ENCODE measurements at places on chromosomes 1 and 21. TPM values are rescaled to one million over a fixed set of nuclear protein-coding genes. Genes with fewer than 3 reads are reported as not detected.
A peak's percentile ranks its signal among the peaks of the same experiment; 100 is the strongest.

CD5L gene
- not detected for total RNA-seq

SPRR2G gene
- total RNA-seq = not detected

ALX3 gene
- 0.80 TPM for total RNA-seq

C1QB gene
- 330 TPM for total RNA-seq

DMRTA2 gene
- total RNA-seq = 0.16 TPM

ZSCAN20 gene
- total RNA-seq = 7.9 TPM

DNA sequence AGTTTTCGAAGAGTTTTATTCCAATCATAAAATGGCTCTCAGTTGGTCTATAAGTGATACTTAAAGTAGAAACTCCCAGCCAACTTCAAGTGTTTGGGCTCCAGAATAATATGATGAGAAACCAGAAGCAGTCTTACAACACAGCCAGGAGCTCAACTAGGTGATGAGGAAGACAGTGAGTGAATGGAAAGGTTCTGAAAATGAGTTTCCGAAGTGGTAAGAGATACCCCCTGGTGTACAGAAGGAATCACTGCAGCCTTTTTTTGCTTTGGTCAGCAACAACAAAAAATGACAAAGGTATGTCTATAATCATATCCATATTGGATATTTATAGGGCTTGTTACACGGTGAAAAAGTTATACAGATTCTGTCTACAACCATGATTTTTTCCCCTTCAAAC is 16.5 kb downstream of the KRTAP19-1 start:
- H3K27me3 ChIP-seq = no peaks in the 10 kb centered on the region
- H3K27ac ChIP-seq = no peak overlapping the region
- H3K36me3 ChIP-seq = no peaks in the 10 kb centered on the region
- no peaks in the 10 kb centered on the region for H3K4me1 ChIP-seq

GRCh38 chr1:183195142-183195574 is 9.1 kb downstream of the LAMC2 start:
- H3K4me1 ChIP-seq = no peaks in the 10 kb centered on the region
- DNase-seq = no peak
- H3K36me3 ChIP-seq = no peaks in the 10 kb centered on the region
- no peak overlapping the region for H3K4me3 ChIP-seq

GRCh38 chr1:240501115-240501514 is 110.8 kb downstream of the GREM2 start:
- H3K36me3 ChIP-seq = no peaks in the 10 kb centered on the region
- H3K27me3 ChIP-seq = no peaks in the 10 kb centered on the region
- H3K27ac ChIP-seq = no peak overlapping the region
- no peak overlapping the region for H3K4me3 ChIP-seq
- no peaks in the 10 kb centered on the region for H3K4me1 ChIP-seq

GRCh38 chr1:109274533-109275476 is 8.1 kb downstream of the PSRC1 start:
- peak overlapping the region; percentile 92 for H3K27ac ChIP-seq
- no peaks in the 10 kb centered on the region for H3K27me3 ChIP-seq
- H3K4me1 ChIP-seq = peaks cover 18% of the 10 kb centered on the region
- peak; percentile 91 for DNase-seq

DNA sequence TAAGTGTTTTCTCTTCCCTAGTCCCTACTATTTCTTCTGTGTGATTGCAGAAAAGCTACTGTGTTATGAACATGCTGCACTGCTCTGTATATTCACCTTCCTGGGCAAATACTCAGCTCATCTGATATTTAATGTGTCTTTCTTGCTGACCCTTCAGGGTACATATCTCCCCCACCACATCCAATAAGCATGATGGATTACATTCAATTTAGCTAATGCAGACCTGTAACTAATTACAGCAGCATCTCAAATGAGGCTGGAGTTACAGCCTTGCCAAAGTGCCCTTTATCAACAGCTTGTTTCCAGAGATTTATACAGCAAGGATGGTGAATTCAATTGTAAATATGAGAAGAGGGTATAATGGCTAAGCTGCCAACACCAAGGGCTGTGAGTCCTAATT is 144.0 kb downstream of the KCNH1 start:
- H3K36me3 ChIP-seq = no peaks in the 10 kb centered on the region
- DNase-seq = no peak
- H3K27me3 ChIP-seq = no peaks in the 10 kb centered on the region
- H3K4me3 ChIP-seq = no peak overlapping the region

DNA sequence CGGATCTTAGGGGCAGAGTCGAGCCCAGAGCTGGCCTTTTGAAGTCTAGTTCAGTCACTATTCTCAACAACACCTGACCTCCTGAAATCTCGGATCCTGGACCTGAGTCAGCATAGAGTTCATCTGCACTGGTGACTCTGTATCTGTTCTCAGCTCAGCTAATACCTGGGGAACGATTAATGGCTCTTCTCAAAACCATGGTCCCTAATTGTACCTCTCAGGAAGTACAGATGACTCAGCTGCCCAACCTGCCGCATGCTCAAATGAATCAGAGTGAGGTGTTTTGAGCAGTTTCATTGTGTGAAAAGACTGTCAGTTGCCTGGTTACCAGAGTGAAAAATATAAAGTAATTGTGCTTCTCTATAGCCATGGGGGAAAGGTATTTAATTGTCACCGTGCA is 89.2 kb downstream of the SLC35F3 start:
- DNase-seq = no peak
- no peaks in the 10 kb centered on the region for H3K36me3 ChIP-seq
- no peak overlapping the region for H3K4me3 ChIP-seq
- no peaks in the 10 kb centered on the region for H3K4me1 ChIP-seq
- no peaks in the 10 kb centered on the region for H3K27me3 ChIP-seq

GRCh38 chr1:63983391-63984256 is 209.8 kb downstream of the ROR1 start:
- H3K4me1 ChIP-seq = no peaks in the 10 kb centered on the region
- no peaks in the 10 kb centered on the region for H3K36me3 ChIP-seq
- no peak overlapping the region for H3K4me3 ChIP-seq
- H3K27ac ChIP-seq = peak overlapping the region; percentile 63

DNA sequence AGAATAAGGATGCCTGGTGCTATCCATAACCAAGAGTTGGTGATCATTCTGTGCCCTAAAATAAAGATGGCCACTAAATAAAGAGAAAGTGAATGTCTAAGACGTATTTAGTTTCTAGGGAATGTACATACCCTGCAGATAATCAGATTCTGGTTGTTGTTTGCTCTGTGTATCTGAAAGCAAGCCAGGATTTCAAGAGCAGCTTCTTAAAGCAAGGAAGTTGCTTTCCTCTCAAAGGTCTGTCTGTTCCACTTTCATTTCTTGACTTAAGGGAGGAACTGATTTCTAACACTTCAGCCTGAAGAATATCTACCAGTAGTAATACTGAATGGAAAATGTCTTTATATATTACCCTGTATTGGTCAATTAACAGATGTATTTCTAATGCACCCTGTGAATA is 88.8 kb downstream of the KIF1B start:
- H3K4me3 ChIP-seq = no peak overlapping the region
- no peaks in the 10 kb centered on the region for H3K36me3 ChIP-seq
- H3K27ac ChIP-seq = no peak overlapping the region
- no peak for DNase-seq
- H3K27me3 ChIP-seq = no peaks in the 10 kb centered on the region

GRCh38 chr1:167722152-167722869 is 529 bp downstream of the MPZL1 start:
- peak overlapping the region; percentile 100 for H3K4me3 ChIP-seq
- H3K4me1 ChIP-seq = peaks cover 17% of the 10 kb centered on the region
- no peaks in the 10 kb centered on the region for H3K27me3 ChIP-seq
- no peak for DNase-seq
- H3K27ac ChIP-seq = peak overlapping the region; percentile 92

- H3K4me3 ChIP-seq = no peak overlapping the region
- H3K4me1 ChIP-seq = no peaks in the 10 kb centered on the region
- H3K27me3 ChIP-seq = no peaks in the 10 kb centered on the region
- no peak for DNase-seq
Measured at GRCh38 chr1:48785869-48786268, 9.2 kb upstream of the BEND5 start.

GRCh38 chr1:91334856-91335255 is 69.8 kb downstream of the HFM1 start:
- no peaks in the 10 kb centered on the region for H3K27me3 ChIP-seq
- H3K4me1 ChIP-seq = no peaks in the 10 kb centered on the region
- H3K4me3 ChIP-seq = no peak overlapping the region

- no peak overlapping the region for H3K4me3 ChIP-seq
- no peaks in the 10 kb centered on the region for H3K36me3 ChIP-seq
- H3K27me3 ChIP-seq = no peaks in the 10 kb centered on the region
- H3K4me1 ChIP-seq = no peaks in the 10 kb centered on the region
- no peak for DNase-seq
Measured at GRCh38 chr1:193663965-193664364, 477.6 kb upstream of the B3GALT2 start.

- no peaks in the 10 kb centered on the region for H3K4me1 ChIP-seq
- DNase-seq = no peak
- no peak overlapping the region for H3K27ac ChIP-seq
- H3K27me3 ChIP-seq = no peaks in the 10 kb centered on the region
Measured at GRCh38 chr21:28447462-28447861, 545.2 kb downstream of the LTN1 start.

DNA sequence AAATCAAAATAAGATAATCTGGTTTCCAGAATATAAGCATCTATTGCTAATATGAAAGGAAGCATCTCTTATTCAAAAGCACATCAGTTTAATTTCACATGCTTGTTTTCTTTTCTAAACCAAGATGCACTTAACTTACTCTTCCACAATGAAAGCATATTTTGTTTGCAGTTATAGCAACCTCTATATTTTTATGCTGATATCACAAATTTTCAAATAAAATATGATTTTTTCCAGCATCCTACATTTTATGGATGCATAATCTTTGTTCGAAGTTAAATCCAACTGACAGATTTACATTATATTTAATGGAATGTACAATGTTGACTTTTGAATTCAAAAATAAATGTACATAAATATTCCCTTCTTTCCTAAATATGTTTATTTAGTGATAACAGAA is 978.3 kb upstream of the B3GALT2 start:
- H3K4me3 ChIP-seq = no peak overlapping the region
- no peaks in the 10 kb centered on the region for H3K27me3 ChIP-seq
- H3K36me3 ChIP-seq = no peaks in the 10 kb centered on the region

DNA sequence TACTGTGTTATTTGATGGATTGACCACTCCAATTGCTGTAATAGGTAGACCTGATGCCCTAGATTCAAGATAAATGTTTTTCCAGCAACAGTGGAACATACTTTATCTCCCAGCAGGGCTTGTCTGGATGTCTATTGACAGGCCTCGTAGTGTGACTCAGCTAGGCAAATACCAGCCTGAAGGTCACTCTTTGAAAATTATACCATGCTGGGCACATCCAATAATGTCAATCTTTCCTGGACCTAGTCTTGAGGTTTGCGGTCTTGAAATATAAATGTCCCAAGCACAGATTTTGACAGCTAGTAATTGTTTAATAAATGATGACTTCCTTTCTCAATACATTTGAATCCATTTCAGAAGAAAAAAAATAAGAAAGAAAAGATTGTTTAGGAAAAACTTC is 1138.0 kb upstream of the TMPRSS15 start:
- no peaks in the 10 kb centered on the region for H3K27me3 ChIP-seq
- DNase-seq = no peak
- no peaks in the 10 kb centered on the region for H3K4me1 ChIP-seq
- no peak overlapping the region for H3K27ac ChIP-seq

- no peaks in the 10 kb centered on the region for H3K27me3 ChIP-seq
- no peaks in the 10 kb centered on the region for H3K36me3 ChIP-seq
- no peak overlapping the region for H3K27ac ChIP-seq
Measured at GRCh38 chr21:35457097-35457804, 408.1 kb upstream of the RUNX1 start.

- no peaks in the 10 kb centered on the region for H3K27me3 ChIP-seq
- H3K4me1 ChIP-seq = no peaks in the 10 kb centered on the region
- no peak overlapping the region for H3K4me3 ChIP-seq
- no peak overlapping the region for H3K27ac ChIP-seq
- DNase-seq = no peak
- H3K36me3 ChIP-seq = no peaks in the 10 kb centered on the region
Measured at GRCh38 chr1:109721042-109721441, 9.0 kb downstream of the GSTM5 start.

DNA sequence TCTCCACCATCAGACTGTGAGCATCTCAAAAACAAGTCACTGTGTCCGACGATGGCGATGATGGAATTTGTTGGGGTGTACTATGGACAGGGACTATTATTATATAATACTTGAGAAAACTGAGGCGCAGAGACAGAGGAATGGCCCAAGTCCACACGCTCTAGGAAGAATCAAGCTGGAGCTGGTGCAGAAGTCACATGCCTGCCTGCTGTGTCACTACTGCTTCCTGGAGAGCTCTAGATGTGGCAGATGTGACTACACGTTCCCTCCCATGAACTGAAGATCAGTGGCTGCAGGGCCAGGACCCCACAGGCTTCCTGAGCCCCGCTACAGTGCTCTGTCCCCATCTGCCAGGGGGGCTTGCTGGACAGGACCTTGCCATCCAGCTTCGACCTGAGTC is 56.9 kb downstream of the TRABD2B start:
- no peaks in the 10 kb centered on the region for H3K36me3 ChIP-seq
- no peaks in the 10 kb centered on the region for H3K27me3 ChIP-seq
- no peak overlapping the region for H3K27ac ChIP-seq
- H3K4me3 ChIP-seq = no peak overlapping the region

GRCh38 chr1:152495066-152495675 is 15.4 kb upstream of the LCE5A start:
- no peak for DNase-seq
- H3K36me3 ChIP-seq = no peaks in the 10 kb centered on the region

DNA sequence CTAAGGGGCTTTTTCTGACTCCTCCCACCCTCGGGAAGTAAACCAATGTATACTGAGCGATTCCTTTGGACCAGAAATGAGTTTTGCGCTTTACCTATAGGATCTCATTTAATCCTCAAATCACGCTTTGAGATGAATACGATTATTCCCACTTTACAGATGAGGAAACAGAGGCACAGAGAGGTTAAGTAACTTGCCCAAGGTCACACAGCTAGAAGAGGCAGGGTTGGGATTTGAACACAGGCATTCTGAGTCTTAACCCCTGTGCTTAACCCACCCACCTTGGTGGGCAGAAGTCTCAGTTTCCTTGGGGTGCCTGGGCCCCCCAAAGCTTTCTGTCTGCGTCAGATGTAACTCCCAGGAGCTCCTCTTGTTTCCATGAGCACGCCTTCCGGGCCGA is 85.8 kb upstream of the ACTL8 start:
- no peaks in the 10 kb centered on the region for H3K4me1 ChIP-seq
- H3K4me3 ChIP-seq = no peak overlapping the region
- H3K36me3 ChIP-seq = no peaks in the 10 kb centered on the region
- no peak for DNase-seq
- H3K27me3 ChIP-seq = no peaks in the 10 kb centered on the region
- H3K27ac ChIP-seq = no peak overlapping the region

- no peaks in the 10 kb centered on the region for H3K36me3 ChIP-seq
- no peaks in the 10 kb centered on the region for H3K27me3 ChIP-seq
- DNase-seq = no peak
- no peaks in the 10 kb centered on the region for H3K4me1 ChIP-seq
Measured at GRCh38 chr21:30164796-30165195, 1.8 kb downstream of the CLDN17 start.

- no peaks in the 10 kb centered on the region for H3K36me3 ChIP-seq
- peaks cover 6% of the 10 kb centered on the region for H3K4me1 ChIP-seq
- no peak for DNase-seq
- H3K4me3 ChIP-seq = no peak overlapping the region
- H3K27me3 ChIP-seq = no peaks in the 10 kb centered on the region
Measured at GRCh38 chr1:211632808-211633523, 42.5 kb downstream of the NEK2 start.
